Lung (tissue), 17 donors: ENCODE measurements at places on chromosomes 1 and 21. TPM values are rescaled to one million over a fixed set of nuclear protein-coding genes. Genes with fewer than 3 reads are reported as not detected.
A peak's percentile ranks its signal among the peaks of the same experiment; 100 is the strongest.

Gene SLC35F3
- 1.4 TPM for total RNA-seq

Gene REN
- 0.28 TPM for total RNA-seq

Gene KCNE2
- total RNA-seq, result 0.65 TPM

Gene F11R
- total RNA-seq, result 174 TPM

Gene RNPC3
- total RNA-seq, result 21.6 TPM

Gene HRNR
- total RNA-seq, result not detected

Gene UBXN10
- 19.2 TPM for total RNA-seq

Gene ASCL5
- total RNA-seq, result 0.25 TPM

Gene PTBP2
- total RNA-seq, result 79.7 TPM

GRCh38 chr1:169340882-169341281 lies 26.7 kb downstream of the NME7 start:
- H3K4me1 ChIP-seq, result peaks cover 6% of the 10 kb centered on the region
- no peak overlapping the region for H3K27ac ChIP-seq
- H3K4me3 ChIP-seq, result no peak overlapping the region
- DNase-seq, result no peak
- no peaks in the 10 kb centered on the region for H3K27me3 ChIP-seq

GRCh38 chr1:17922833-17923232 lies 167.7 kb downstream of the ACTL8 start:
- H3K27ac ChIP-seq, result no peak overlapping the region
- no peak overlapping the region for H3K4me3 ChIP-seq
- no peaks in the 10 kb centered on the region for H3K36me3 ChIP-seq
- no peaks in the 10 kb centered on the region for H3K4me1 ChIP-seq

GRCh38 chr1:7022058-7022457 lies 236.8 kb downstream of the CAMTA1 start:
- no peaks in the 10 kb centered on the region for H3K36me3 ChIP-seq
- no peaks in the 10 kb centered on the region for H3K27me3 ChIP-seq
- no peak overlapping the region for H3K4me3 ChIP-seq
- no peak overlapping the region for H3K27ac ChIP-seq

GRCh38 chr1:215749414-215749813 lies 182.3 kb downstream of the KCTD3 start:
- no peak overlapping the region for H3K27ac ChIP-seq
- no peaks in the 10 kb centered on the region for H3K27me3 ChIP-seq
- no peak for DNase-seq
- no peaks in the 10 kb centered on the region for H3K36me3 ChIP-seq
- H3K4me3 ChIP-seq, result no peak overlapping the region

DNA sequence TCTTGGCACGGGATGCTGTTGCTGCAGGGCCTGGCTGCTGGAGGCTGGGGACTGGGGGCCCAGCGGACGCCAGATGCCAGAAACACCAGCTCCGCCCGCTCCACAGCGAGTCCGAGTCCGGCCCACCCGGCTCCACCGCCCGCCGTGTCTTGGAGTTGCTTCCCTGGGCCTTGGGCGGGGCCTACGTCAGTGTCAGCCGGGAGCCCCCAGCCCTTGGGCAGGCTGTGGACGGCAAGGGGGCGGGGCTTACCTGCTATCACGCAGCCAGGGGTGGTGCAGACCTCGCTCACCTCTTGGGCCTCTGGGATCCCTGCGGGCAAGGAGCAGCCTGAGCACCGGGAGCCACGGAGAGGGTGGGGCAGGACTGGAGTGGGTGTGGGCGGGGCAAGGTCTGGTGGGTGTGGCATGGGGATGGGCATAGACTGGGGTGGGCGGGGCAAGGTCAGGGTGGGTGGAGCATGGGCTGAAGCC lies 21.8 kb downstream of the MMEL1 start:
- peak; percentile 85 for DNase-seq
- H3K4me3 ChIP-seq, result peak overlapping the region; percentile 5
- H3K4me1 ChIP-seq, result peaks cover 38% of the 10 kb centered on the region
- no peaks in the 10 kb centered on the region for H3K27me3 ChIP-seq

GRCh38 chr1:64934115-64934877 lies 32.1 kb downstream of the JAK1 start:
- peak overlapping the region; percentile 65 for H3K27ac ChIP-seq
- H3K4me3 ChIP-seq, result no peak overlapping the region
- H3K36me3 ChIP-seq, result peaks cover 2% of the 10 kb centered on the region
- H3K27me3 ChIP-seq, result no peaks in the 10 kb centered on the region

- H3K27ac ChIP-seq, result no peak overlapping the region
- H3K27me3 ChIP-seq, result no peaks in the 10 kb centered on the region
- H3K36me3 ChIP-seq, result no peaks in the 10 kb centered on the region
- H3K4me1 ChIP-seq, result peaks cover 18% of the 10 kb centered on the region
- H3K4me3 ChIP-seq, result no peak overlapping the region
These were observed 18.6 kb downstream of the CDC42BPA start for GRCh38 chr1:227299688-227300087.

DNA sequence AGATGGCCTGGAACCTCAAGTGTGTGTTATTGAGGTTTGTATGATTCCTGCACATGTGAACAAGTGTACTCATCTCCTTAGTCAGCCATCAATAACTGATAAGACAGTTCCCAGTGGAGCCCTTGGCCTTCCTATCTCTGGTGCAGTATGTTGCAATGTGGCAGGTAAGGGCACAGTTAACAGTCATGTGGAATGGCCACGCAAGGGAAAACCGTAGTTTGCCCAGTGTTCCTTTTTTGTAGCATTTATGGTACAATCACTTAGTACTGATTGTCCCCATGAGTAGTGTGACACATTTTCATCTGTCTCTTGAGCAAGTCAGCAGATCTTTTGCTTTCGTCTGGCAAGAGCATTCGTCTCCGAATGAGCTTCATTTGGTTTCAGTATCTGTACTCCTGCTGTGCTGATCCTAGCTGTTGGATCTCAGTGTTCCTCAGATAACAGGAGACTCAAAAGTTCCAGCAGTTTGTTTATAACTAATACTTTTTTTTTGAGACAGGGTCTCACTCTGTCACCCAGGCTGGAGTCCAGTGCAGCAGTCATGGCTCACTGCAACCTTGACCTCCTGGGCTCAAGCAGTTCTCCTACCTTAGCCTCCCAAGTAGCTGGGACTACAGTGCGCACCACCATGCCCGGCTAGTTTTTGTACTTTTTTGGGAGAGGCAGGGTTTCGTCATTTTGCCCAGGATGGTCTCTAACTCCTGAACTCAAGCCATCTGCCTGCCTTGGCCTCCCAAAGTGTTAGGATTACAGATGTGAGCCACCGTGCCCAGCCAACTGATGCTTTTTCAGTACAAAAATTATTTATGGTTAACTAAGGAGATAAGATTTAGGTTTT lies 8.2 kb downstream of the CTPS1 start:
- no peak overlapping the region for H3K27ac ChIP-seq
- no peaks in the 10 kb centered on the region for H3K27me3 ChIP-seq
- H3K4me3 ChIP-seq, result no peak overlapping the region

- H3K27ac ChIP-seq, result no peak overlapping the region
- H3K27me3 ChIP-seq, result no peaks in the 10 kb centered on the region
- H3K4me1 ChIP-seq, result peaks cover 6% of the 10 kb centered on the region
These were observed 407 bp downstream of the IGSF3 start for GRCh38 chr1:116667078-116667574.

DNA sequence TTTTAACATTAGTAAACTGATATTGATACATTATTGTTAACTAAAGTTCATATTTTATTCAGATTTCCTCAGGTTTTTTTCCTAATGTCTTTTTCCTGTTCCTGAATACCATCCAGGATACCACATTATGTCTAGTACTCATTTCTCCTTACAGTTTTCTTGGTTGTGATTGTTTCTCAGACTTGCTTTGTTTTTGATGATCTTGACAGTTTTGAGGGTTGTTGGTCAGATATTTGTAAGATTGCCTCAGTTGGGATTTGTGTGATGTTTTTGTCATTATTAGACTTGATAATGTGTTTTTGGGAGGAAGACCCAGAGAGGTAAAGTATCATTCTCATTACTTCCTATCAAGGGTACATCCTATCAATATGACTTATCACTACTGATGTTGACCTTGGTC lies 19.5 kb downstream of the EPB41 start:
- H3K4me1 ChIP-seq, result no peaks in the 10 kb centered on the region
- no peak overlapping the region for H3K4me3 ChIP-seq
- no peaks in the 10 kb centered on the region for H3K27me3 ChIP-seq
- H3K36me3 ChIP-seq, result no peaks in the 10 kb centered on the region

GRCh38 chr1:188769936-188770335 lies 1707.7 kb downstream of the BRINP3 start:
- no peak overlapping the region for H3K4me3 ChIP-seq
- H3K27me3 ChIP-seq, result no peaks in the 10 kb centered on the region
- H3K4me1 ChIP-seq, result no peaks in the 10 kb centered on the region

DNA sequence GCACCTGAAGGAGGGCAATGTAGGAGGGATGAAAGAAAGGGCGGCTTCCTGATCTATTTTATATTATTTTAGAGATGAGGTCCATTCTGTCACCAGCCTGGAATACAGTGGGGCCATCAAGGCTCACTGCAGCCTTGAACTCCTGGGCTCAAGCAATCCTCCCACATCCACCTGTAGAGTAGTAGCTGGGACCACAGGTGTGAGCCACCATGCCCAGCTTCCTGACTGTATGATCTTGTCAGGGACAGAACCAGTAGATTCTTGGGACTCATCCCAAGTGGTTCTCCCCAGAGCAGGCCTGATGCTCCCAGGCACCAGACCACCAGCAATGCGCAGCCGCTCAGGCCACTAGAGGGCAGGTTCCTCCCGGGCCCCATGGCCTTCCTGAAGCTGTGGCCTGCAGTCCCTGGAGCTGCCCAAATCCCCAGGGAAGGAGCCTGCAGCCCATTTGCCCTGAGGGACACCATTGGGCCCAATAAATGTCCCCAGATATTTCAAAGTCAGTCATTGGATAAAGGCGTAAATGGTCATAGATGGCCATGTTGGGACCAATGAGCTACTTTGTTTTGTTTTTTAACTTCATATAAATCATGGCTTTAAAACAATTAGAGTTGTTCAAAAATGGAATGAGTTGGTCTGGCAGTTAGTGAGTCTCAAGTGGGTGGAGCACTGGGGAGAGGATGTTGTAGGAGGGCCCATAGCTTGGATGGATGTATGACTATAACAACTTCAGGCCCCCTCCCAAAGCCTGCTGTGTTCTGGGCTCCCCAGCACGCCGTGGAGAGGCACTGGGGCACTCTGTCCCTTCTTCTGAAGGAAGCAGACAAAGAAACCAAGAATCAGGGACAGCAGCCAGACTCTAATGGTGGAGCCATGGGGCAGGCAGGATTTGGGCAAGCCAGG lies 44.7 kb upstream of the GOLT1A start:
- H3K4me3 ChIP-seq, result no peak overlapping the region
- peak; percentile 79 for DNase-seq
- no peak overlapping the region for H3K27ac ChIP-seq
- no peaks in the 10 kb centered on the region for H3K36me3 ChIP-seq
- H3K27me3 ChIP-seq, result no peaks in the 10 kb centered on the region

GRCh38 chr1:165254376-165254775 lies 102.1 kb downstream of the LMX1A start:
- no peak overlapping the region for H3K4me3 ChIP-seq
- DNase-seq, result no peak
- no peaks in the 10 kb centered on the region for H3K27me3 ChIP-seq
- H3K36me3 ChIP-seq, result no peaks in the 10 kb centered on the region
- no peaks in the 10 kb centered on the region for H3K4me1 ChIP-seq

- H3K4me1 ChIP-seq, result no peaks in the 10 kb centered on the region
- DNase-seq, result no peak
- H3K36me3 ChIP-seq, result no peaks in the 10 kb centered on the region
- no peak overlapping the region for H3K27ac ChIP-seq
- no peaks in the 10 kb centered on the region for H3K27me3 ChIP-seq
These were observed 59.0 kb downstream of the HUNK start for GRCh38 chr21:31931644-31932469.

DNA sequence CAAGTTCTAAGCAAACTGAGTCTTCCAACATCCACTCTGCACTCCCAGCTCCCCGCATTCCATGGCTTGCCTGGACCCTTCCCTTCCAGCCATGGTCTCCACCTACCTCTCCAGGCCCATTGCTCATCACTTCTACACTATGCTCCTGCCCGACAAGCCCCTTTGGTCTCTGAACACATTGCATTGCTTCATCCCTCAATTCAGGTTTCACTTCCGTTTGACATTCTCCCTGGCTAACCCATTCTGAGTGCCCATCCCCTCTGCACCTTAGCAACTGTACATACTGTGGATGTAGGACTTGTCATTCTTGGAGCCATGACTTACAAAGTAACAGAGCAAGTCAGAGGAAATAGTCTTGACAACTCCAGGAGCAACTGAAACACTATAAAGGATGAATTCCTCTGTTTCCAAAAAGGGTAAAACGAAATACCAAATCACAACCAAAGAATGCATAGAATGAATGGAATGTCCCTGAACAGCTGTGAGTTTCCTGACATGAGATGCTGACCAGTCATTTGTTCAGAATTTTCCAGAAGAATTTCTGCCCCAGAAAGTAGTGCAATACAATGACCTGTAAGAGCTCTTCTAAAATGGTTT lies 66.7 kb downstream of the KCNJ6 start:
- H3K27ac ChIP-seq, result no peak overlapping the region
- DNase-seq, result no peak
- no peak overlapping the region for H3K4me3 ChIP-seq
- no peaks in the 10 kb centered on the region for H3K27me3 ChIP-seq

- no peaks in the 10 kb centered on the region for H3K4me1 ChIP-seq
- peaks cover 1% of the 10 kb centered on the region for H3K36me3 ChIP-seq
- no peak overlapping the region for H3K27ac ChIP-seq
- H3K4me3 ChIP-seq, result no peak overlapping the region
- H3K27me3 ChIP-seq, result no peaks in the 10 kb centered on the region
- no peak for DNase-seq
These were observed 42.5 kb downstream of the LRRC8D start for GRCh38 chr1:89863165-89863830.

DNA sequence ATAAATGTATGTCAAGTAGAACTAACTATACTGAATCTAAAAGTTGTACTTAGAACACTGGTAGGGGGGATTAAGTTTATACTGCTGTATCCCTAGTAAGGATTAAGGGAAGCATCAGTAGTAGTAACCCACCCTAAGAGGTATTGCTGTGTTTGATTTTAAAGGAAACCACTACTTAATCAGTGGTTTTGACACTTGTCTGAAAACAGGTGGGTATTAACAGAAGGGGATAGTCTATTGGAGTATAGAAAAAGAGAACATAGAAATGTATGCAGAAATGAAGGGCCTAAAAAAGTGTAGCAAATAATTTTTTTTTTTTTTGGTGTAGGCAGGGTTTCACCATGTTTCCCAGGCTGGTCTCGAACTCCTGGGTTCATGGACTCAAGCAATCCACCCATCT lies 2.2 kb downstream of the MIGA1 start:
- H3K36me3 ChIP-seq, result peaks cover 13% of the 10 kb centered on the region
- no peak overlapping the region for H3K27ac ChIP-seq
- DNase-seq, result no peak
- no peaks in the 10 kb centered on the region for H3K27me3 ChIP-seq
- H3K4me1 ChIP-seq, result no peaks in the 10 kb centered on the region
- H3K4me3 ChIP-seq, result no peak overlapping the region

- no peaks in the 10 kb centered on the region for H3K36me3 ChIP-seq
- H3K27ac ChIP-seq, result no peak overlapping the region
- no peak for DNase-seq
- no peaks in the 10 kb centered on the region for H3K4me1 ChIP-seq
These were observed 146.3 kb upstream of the DNAH14 start for GRCh38 chr1:224783006-224783651.

- H3K36me3 ChIP-seq, result peaks cover 5% of the 10 kb centered on the region
- no peak for DNase-seq
- no peak overlapping the region for H3K4me3 ChIP-seq
- peaks cover 7% of the 10 kb centered on the region for H3K27me3 ChIP-seq
- H3K27ac ChIP-seq, result no peak overlapping the region
- H3K4me1 ChIP-seq, result no peaks in the 10 kb centered on the region
These were observed 4.2 kb downstream of the TNFRSF25 start for GRCh38 chr1:6461538-6462411.

GRCh38 chr21:43697758-43698643 lies 20.9 kb upstream of the PDXK start:
- H3K4me1 ChIP-seq, result peaks cover 2% of the 10 kb centered on the region
- H3K36me3 ChIP-seq, result peaks cover 19% of the 10 kb centered on the region
- no peak overlapping the region for H3K4me3 ChIP-seq
- H3K27me3 ChIP-seq, result no peaks in the 10 kb centered on the region
- no peak for DNase-seq
- no peak overlapping the region for H3K27ac ChIP-seq
